ENCODE measurements at places on chromosomes 7 and 10.

- DNase-seq: peak; percentile 81
Observed at GRCh38 chr7:19713676-19714075, 4.8 kb upstream of the POLR1F start.

- DNase-seq: no peak
Observed at GRCh38 chr7:53387515-53387914, 352.1 kb downstream of the POM121L12 start.

DNA sequence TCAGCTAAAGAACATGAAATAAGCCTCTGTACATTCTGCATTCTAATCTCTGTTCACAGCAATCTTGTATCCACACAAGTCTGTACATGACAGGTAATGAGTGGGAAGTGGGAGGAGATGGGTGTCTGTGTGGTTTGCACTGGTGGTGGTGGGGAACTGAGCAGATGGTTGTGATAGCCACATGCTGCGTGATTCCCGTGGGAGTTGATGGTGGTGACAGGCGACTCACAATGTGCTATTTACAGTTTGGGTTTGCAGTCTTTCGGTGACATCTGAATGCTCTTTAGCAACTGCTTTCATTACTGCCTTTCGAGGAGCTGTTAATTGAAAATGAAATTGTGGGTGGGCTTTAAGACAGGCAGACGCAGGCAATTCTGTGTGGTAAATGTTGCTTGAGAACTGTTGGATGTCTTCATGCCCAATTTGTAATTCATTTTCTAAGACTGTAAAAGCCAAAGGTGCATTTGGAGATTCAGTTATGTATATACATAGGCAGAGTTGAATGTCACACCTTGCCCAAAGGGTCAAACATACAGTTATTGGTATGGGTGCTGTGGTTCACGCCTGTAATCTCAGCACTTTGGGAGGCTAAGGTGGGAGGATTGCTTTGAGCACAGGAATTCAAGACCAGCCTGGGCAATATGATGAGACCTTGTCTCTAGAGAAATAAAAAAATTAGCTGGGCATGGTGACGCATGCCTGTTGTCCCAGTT, 308.2 kb downstream of the AUTS2 start:
- DNase-seq: no peak

DNA sequence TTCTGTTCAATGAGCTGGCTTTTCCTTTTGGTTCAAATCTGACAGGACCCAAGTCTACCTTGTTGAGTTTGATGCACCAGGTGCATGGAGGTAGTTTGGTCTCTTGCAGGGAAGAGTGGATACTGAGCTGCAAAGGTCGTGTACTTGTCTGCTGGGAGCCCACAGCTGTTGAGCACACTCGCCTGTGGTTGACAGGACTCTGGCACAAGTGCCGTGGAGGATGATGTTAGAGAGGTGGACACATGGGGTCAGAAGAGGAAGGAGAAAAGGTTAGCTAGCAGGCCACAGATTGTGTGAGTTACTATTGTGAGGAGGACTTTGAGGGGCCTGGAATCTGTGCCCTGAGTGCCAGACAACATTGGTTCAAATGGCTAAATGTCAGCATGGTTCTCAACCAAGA, 197.3 kb downstream of the CREB5 start:
- DNase-seq: no peak

DNA sequence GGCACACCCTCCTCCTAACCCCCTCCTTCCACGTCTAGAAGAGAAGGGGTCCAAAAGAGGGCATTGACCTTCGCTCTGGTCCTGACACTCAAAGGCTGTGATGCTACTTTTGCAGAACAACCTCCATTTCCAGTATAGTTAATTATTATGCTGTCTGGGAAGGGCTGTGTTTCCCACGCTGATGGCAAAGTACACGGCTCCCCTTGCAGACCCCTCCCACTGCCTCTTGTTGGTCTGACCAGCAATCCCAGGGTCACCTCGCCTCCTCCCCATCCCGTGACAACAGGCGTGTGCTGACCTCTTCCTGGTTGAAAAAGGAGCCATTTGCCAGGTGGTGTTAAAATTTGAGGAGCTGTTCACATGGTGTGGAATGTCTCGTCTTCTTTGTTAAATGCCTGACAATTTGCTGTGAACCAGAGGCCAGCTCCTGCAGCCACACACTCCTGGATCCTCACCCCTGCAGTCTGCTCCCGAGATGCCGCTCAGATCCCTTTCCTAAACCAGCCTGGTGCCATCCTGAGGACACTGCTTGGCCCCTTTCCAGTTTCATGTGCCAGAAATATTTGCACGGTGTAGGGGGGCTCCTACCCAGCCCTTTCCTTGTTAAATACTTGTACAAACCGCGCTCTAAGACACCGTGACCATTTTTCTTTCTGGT, 321.7 kb downstream of the WDR37 start:
- DNase-seq: no peak

DNA sequence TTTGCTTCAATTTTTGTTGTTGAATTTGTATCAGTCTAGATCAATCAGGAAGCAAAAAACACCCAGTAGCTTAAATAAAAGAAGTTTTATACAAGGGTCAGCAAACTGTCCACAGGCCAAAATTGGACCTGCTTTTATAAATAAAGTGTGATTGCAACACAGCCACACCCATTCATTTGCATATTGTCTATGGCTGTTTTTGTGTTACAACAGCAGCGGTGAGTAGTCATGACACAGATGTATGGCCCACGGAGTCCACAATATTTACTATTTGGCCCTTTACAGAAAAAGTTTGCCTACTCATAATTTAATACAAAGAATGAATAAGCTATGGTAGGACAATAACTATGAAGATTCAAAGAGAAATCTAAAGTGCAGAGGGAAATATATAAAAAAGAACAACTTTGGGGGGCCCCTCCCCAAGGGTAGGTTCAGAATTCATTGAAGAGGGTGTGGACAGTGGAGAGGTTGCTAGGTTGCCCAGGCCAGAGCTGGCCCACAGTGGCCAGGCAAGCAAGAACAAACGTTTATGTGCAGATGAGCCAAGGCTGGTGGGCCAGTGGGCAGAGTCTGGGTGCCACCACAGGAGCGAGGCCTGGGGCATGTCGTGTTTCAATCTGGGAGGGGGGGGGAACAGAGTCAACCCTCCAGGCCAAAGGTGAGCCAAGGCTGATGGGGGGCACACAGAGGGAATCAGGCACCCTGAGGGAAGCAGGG, 47.0 kb upstream of the AMPH start:
- DNase-seq: no peak

DNA sequence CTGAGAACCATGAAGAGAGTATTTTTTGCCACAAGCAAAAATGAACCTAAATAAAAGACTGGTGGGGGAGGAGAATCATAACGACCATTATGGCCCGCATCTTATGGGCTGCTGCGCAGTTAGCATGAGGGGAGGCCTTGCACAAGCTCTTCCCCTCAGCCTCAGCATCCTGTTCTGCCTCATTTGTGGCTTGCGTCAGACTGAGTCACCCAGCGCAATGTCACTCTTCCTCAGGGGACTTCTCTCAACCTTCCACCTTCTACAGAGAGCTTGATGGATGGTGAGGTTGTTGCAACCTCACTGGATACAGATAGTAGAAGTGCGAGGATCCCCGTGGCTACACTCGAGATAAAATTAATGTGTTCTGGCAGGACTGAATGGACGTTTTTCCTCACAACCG, 16.8 kb upstream of the GPR15LG start:
- peak; percentile 58 for DNase-seq

DNA sequence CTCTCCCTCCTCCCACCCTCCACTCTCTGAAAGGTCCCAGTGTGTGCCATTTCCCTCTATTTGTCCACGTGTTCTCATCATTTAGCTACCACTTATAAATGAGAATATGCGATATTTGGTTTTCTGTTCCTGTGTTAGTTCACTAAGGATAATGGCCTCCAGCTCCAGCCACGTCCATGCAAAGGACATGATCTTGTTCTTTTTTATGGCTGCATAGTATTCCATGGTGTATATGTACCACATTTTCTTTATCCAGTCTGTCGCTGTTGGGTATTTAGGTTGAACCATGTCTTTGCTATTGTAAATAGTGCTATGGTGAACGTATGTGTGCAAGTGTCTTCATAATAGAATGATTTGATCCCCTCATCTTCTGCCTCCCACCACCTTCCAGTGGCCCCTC, 183.7 kb upstream of the AUTS2 start:
- no peak for DNase-seq

DNA sequence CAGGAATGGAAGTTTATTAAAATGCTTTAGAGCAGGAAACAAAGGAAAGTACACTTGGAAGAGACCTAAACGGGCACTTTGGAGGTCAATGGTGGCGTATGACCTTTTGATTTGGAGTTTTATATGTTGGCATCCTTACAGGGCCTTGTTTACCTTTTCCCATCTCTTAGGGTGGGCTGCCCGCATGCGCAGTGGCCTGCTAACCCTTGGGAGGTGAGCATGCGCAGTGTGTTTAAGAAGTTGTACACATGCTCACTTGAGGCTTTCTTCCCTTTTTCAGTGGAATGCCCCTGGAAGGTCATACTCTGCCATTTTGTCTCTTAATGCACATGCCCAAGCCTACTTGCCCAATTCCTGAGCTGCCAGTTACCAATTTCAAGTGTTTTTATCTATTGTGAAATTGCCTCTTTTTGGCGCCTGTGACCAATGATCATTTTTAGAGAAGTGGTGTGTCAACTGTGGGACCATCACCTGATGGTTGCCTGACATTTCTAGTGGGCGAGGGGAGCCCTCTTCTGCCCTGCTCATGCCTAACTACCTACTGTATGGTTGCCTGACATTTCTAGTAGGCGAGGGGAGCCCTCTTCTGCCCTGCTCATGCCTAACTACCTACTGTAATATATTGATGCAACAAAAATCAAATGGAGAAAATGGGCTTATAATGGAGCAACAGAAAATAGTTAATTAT, 138.0 kb downstream of the PPP1R9A start:
- peak; percentile 67 for DNase-seq

- DNase-seq: no peak
Observed at GRCh38 chr10:122636953-122637352, 62.7 kb downstream of the C10orf120 start.

- DNase-seq: no peak
Observed at GRCh38 chr10:75612904-75613684, 181.7 kb downstream of the LRMDA start.

DNA sequence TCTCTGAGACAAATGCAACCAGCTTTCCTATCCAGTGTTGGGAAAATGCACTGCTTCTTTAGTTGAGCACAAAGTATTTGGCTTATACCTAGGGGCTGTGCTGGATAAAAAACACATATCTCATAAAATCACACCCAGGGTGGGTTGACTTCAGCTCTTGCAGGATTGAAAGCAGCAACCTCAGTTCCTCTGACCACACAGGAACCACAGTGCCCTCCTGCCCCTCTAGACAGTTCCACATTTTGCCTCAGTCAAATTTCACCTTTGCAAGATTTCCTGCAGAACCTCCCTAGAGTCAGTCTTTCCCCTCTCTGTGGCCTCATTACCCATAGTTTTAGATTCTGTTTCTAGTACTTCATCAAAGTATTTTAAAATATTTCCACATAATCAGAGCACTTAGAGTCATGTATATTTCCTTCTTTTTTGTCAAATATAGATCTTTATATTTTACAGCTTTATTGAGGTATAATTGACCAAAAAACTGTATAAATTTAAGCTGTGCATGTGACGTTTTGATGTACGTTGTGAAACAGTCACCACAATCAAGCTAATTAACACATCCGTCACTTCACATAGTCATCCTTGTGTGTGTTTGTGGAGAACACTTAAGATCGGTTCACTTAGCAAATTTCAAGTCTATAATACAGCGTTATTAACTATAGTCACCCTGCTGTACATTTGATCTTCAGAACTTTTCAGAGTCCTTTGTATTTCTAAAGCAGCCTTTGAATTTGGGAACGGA, 37.0 kb upstream of the EGR2 start:
- DNase-seq: no peak

Measured in DMS53 (cell line).